ENCODE measurements at places on chromosomes 2 and 18. TPM values are rescaled to one million over a fixed set of nuclear protein-coding genes. Genes with fewer than 3 reads are reported as not detected.

The SERPINB10 gene
- not detected for total RNA-seq

- peak; percentile 91 for ATAC-seq
Observed at GRCh38 chr2:1707771-1708418, 36.4 kb downstream of the PXDN start.

DNA sequence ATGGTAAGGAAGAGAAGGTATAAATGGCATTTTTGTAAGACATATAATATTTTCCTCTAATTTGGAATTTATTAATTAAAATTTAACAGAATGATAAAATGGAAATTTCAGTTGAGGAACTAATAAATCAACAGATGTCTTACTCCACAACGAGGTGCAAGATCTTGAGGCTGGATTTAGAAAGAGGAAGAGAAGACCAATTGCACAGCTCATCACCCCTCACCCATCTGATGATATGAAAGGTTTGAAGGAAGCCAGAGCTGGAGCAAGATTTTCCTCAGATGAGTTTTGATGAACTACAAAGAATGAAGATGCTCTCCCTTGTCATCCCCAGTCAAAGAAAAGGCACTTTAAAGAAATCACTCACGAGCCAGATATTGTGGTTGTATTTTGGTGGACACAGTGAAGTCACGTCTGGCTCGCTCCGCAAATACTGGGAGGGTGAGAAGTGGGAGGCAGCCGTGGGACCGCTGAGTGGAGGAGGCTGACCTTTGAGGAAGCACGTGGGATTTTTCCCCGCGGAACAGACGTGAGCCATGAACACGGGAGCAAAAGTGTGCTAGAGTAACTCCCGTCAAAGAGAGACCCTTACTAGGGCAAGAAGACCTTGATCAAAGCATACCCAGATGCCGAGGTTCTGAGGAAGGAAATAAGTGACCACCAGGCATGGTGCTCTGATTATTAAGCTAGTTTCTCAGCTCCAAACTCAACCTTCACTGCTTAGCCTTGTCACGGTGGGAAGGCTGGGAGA, 511.4 kb downstream of the RNF144A start:
- ATAC-seq: no peak

DNA sequence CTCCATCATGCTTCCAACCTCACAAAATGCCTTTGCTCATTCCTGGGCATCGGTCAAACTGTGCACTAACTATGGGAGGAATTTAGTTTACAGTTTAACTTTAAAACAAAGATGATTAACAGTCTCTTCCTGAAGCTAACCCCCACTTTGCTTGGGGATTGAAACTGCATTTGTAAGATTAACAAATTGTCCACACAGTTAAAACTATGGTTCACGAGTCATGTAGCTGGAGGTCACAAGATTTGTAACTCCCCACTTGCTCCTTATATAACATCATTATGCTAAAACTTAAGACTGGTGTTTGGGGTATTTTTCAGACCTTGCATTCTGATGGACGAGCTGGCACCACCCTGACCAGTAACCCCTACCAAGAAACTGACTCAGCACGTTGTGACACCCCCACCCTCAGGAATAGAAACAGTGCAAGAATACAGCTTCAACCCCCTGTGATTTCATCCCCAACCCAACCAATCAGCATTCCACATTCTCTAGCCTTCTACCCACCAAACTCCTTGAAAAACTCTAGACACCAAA, 252.3 kb downstream of the MBD5 start:
- ATAC-seq: no peak

- ATAC-seq: no peak
Observed at GRCh38 chr2:24214880-24215279, 40.0 kb downstream of the FAM228A start.

- ATAC-seq: no peak
Observed at GRCh38 chr2:160368988-160369930, 124.3 kb downstream of the RBMS1 start.

- no peak for ATAC-seq
Observed at GRCh38 chr2:40760071-40760666, 308.3 kb upstream of the SLC8A1 start.

DNA sequence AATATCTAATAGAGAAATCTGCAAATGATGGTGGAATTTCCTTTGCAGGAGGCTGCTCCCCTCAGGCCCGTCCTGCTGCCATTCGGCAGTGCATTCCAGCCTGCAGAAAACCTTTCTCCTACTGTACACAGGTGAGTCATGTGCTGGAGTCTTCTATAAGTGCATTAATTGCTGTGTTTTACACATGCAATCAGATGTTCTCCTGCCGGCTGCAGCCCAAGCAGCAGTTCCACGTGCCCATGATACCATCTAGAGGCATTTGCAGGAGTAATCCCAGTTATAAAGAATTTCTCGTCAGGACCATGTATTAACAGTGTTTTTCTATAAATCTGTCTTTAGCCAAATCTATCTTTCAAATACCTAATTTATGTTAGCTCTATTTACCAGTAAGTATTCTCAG, 304.7 kb upstream of the HNMT start:
- ATAC-seq: no peak

DNA sequence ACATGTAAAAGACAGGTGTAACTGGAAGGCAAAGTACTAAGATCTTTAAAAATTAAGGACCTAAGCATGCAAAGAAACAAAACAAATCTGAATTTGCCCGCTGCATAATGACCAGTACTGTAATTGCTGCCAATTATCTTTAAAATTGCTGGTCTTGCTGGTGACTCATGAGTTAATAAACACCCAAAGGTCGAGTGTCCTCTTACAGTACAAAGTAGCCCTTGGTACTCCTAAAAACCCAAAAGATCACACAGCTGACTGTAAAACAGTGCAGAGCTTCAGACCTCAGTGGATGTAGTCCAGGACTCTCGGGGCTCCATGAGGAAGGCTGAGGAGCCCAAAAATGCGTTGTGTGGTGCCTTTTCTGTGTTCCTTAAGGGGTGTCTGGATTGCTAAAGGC, 308.7 kb downstream of the CNTNAP5 start:
- ATAC-seq: no peak

GRCh38 chr2:223759569-223760430, 77.6 kb downstream of the AP1S3 start:
- ATAC-seq: no peak

- no peak for ATAC-seq
Observed at GRCh38 chr2:160336105-160336504, 136.0 kb upstream of the ITGB6 start.

- ATAC-seq: no peak
Observed at GRCh38 chr2:172561270-172561669, 5.4 kb downstream of the PDK1 start.

DNA sequence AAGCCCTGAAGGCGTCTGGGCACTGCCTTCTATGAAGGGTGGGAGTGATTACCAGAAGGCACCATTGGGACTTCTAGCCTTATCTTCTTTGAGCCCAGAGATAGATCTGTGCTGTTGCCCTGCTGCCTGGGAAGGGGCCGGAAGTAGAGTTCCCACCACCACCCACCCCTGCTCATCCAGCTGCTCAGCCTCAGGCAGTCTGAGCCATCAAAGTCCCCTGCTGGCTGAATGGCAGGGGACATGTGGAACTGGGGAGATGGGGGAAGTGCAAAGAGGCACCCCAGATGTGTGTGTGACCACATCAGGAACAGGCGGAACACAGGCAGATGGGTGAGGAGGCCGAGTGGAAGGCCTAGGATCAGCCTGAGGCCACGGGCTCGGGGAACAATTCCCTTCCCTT, 3.3 kb upstream of the WNT10A start:
- no peak for ATAC-seq

The ANKRD53 gene
- 0.93 TPM for total RNA-seq

The PGAP1 gene
- total RNA-seq: 4.3 TPM

- ATAC-seq: no peak
Observed at GRCh38 chr2:43154685-43155084, 71.7 kb downstream of the ZFP36L2 start.

- no peak for ATAC-seq
Observed at GRCh38 chr2:77418537-77418936, 103.6 kb downstream of the LRRTM4 start.

DNA sequence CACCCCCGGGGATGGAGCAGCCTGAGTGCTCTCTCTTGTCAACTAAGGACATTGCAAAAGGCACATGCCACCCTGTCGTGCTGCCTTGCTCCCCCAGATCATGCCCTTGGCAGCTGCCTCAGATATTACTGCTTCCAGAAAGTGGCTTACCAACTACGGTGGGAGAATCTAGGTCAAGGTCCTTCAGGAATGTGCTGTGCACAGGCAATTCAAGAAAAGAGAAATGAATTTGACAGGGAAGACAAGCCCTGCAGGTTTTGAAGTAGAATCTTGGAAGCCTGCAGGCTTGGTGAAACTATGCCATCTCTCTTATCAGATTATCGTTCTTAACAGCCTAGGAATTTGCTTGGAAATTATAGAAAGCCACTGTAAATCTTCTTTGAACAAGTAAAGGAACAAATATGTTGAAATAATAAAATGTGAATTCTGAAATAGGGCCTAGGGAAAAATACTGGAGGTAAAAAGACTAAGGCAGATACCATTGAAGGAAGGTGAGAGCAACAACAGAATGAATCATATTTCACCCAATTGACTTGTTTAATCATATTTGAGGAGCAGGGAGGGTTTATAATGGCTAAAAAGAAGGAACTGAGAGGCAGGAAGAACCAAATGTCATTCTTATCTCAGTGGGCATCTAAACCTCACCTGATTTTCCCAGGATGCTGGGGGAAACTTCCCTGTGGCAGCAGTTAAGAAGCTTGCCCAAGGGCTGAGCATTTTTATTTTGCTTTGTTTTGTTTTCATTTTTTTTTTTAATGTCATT, 94.0 kb upstream of the GLS start:
- no peak for ATAC-seq

- no peak for ATAC-seq
Observed at GRCh38 chr2:201152999-201153815, 29.7 kb upstream of the CASP10 start.

DNA sequence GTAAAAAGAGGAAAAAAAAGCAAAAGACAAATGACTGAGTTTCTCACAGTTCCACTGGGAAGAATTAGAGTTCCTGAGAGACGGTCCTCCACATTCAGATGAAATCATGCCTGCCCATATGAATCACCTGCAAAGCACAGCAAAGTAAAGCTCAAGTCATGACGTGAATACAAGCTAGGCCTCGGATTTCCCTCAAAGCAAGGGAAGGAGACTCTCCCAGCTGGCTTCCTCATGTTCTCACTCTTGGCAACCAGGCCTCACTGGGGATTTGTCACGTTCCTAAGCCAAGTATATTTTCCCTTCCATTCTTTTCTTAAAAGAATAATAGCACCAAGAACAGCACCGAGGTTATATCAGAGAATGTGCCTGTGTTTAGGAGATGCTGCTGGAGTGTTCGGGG, 47.0 kb downstream of the CYP27C1 start:
- no peak for ATAC-seq

The COL4A4 gene
- total RNA-seq: 5.0 TPM

The REG3G gene
- not detected for total RNA-seq

The DSG4 gene
- total RNA-seq: not detected

The POTEJ gene
- total RNA-seq: not detected
